ENCODE measurements at places on chromosomes 13 and 19. TPM values are rescaled to one million over a fixed set of nuclear protein-coding genes. Genes with fewer than 3 reads are reported as not detected.

The PIP5K1C gene
- total RNA-seq, result 22.5 TPM

- H3K27ac ChIP-seq, result no peak overlapping the region
- H3K36me3 ChIP-seq, result peaks cover 4% of the 10 kb centered on the region
- H3K4me1 ChIP-seq, result peaks cover 21% of the 10 kb centered on the region
- H3K4me3 ChIP-seq, result no peak overlapping the region
Observed at GRCh38 chr13:48801255-48801654, 147.5 kb downstream of the CYSLTR2 start.

GRCh38 chr13:81395368-81395767 is 1054.4 kb upstream of the SPRY2 start:
- no peak overlapping the region for H3K4me3 ChIP-seq
- H3K4me1 ChIP-seq, result no peaks in the 10 kb centered on the region
- H3K27ac ChIP-seq, result no peak overlapping the region
- H3K27me3 ChIP-seq, result no peaks in the 10 kb centered on the region
- H3K36me3 ChIP-seq, result no peaks in the 10 kb centered on the region

The KIRREL2 gene
- 0.39 TPM for total RNA-seq

DNA sequence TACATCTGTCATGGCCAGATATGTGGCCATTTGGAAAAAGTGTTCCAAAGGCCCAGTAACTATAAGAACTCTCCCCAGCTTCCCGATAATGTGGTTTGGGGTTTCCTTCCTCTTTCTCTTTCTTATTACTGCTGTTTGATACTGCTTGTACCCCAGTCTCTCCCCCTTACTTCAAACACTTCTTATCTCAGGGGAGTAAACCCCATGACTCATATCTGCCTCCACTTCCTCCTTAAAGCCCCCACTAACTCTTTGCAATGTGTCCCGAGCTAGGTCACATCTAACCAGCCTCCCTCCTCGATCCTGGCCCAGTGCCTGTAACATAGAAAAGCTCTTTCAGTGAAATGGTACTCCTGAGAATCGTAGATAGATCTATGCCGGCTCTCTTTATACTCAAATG is 82.4 kb upstream of the STARD13 start:
- H3K27me3 ChIP-seq, result peaks cover 2% of the 10 kb centered on the region
- H3K4me1 ChIP-seq, result peaks cover 8% of the 10 kb centered on the region
- no peak overlapping the region for H3K27ac ChIP-seq
- H3K36me3 ChIP-seq, result no peaks in the 10 kb centered on the region
- H3K4me3 ChIP-seq, result no peak overlapping the region
- no peak for DNase-seq

DNA sequence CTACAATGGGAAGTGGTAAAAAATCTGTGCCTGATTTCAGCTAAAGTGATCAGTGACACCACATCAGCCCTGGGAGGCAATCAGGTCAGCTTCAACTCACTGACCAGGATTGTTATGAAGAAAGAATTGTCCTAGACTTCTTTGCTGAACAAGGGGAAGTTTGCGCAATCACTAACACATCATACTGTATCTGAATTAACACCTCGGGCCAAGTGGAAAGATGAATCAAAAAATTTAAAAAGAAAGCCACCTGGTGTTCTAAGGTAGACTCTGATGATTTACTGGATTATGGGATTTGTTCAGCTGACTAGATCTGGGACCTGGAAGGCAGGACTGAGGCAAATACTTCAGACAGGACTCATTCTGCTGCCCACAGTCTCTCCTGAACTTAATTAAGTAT is 161.8 kb downstream of the DIAPH3 start:
- H3K4me3 ChIP-seq, result no peak overlapping the region
- H3K4me1 ChIP-seq, result no peaks in the 10 kb centered on the region
- H3K36me3 ChIP-seq, result peaks cover 15% of the 10 kb centered on the region
- H3K27ac ChIP-seq, result no peak overlapping the region
- no peak for DNase-seq

The PSG4 gene
- not detected for total RNA-seq

GRCh38 chr13:48542581-48543341 is 9.9 kb upstream of the RCBTB2 start:
- H3K4me3 ChIP-seq, result no peak overlapping the region

DNA sequence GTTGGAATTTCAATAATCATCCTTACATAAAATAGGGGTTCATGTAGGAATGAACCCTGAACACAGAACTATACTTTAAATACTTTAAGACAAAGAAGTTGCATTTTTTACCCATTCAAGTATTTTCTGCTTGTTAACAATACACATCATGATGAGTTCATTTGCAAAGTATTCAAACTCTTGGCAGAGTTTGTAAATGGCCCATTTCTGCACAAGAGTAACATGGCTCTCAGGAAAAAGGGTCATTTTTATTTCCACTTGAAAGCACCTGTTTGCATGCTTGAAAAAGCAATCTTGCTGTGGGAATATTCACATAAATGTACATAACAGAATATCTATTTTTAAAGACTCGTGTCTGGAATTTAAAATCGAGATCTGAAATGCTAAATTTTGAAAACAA is 18.1 kb downstream of the ESD start:
- H3K4me3 ChIP-seq, result no peak overlapping the region
- no peaks in the 10 kb centered on the region for H3K27me3 ChIP-seq
- no peak for DNase-seq
- peaks cover 4% of the 10 kb centered on the region for H3K4me1 ChIP-seq

The CEACAM4 gene
- not detected for total RNA-seq

- no peaks in the 10 kb centered on the region for H3K4me1 ChIP-seq
- peaks cover 5% of the 10 kb centered on the region for H3K27me3 ChIP-seq
Observed at GRCh38 chr13:48624858-48625257, 28.9 kb upstream of the CYSLTR2 start.

DNA sequence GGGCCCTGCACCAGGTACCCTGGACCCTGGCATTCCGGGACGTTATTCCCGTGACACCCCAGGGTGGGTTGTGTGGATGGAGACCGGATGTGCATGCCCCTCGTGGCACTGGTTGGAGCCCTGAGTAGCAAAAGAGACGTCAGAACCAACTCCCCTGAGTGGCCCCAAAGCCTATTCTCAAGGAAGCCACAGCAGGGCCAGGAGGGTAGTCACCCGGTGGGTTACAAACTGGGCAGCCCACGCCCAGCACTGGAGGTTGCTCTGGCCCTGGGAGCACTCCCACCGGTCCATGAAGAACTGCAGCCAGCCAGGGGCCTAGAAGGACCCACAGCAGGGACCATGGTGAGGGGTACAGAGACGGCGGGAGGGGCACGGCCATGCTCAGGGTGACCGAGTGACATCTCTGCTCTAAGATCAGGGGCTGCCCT is 7.5 kb downstream of the KLF16 start:
- peak overlapping the region; percentile 82 for H3K27ac ChIP-seq
- H3K27me3 ChIP-seq, result no peaks in the 10 kb centered on the region
- peaks cover 17% of the 10 kb centered on the region for H3K4me1 ChIP-seq
- DNase-seq, result peak; percentile 37

- H3K4me3 ChIP-seq, result no peak overlapping the region
- H3K27ac ChIP-seq, result no peak overlapping the region
- H3K27me3 ChIP-seq, result no peaks in the 10 kb centered on the region
- no peaks in the 10 kb centered on the region for H3K4me1 ChIP-seq
Observed at GRCh38 chr13:90443268-90443667, 904.2 kb upstream of the MIR17HG start.

- no peaks in the 10 kb centered on the region for H3K36me3 ChIP-seq
- H3K27ac ChIP-seq, result no peak overlapping the region
- no peaks in the 10 kb centered on the region for H3K27me3 ChIP-seq
- no peak for DNase-seq
- H3K4me3 ChIP-seq, result no peak overlapping the region
Observed at GRCh38 chr13:80529734-80530133, 188.8 kb upstream of the SPRY2 start.

The HTR2A gene
- not detected for total RNA-seq

The FOXA3 gene
- 0.60 TPM for total RNA-seq

GRCh38 chr13:20288561-20288960 is 56.4 kb upstream of the GJB6 start:
- no peaks in the 10 kb centered on the region for H3K36me3 ChIP-seq
- no peak overlapping the region for H3K27ac ChIP-seq
- no peaks in the 10 kb centered on the region for H3K4me1 ChIP-seq
- peaks cover 10% of the 10 kb centered on the region for H3K27me3 ChIP-seq
- H3K4me3 ChIP-seq, result no peak overlapping the region
- DNase-seq, result no peak

The SPINT2 gene
- 165 TPM for total RNA-seq

GRCh38 chr19:48493718-48494401 is 17.8 kb downstream of the LMTK3 start:
- DNase-seq, result no peak
- H3K36me3 ChIP-seq, result no peaks in the 10 kb centered on the region
- peaks cover 22% of the 10 kb centered on the region for H3K4me1 ChIP-seq
- no peak overlapping the region for H3K27ac ChIP-seq
- H3K4me3 ChIP-seq, result peak overlapping the region; percentile 72

The ZNF350 gene
- 9.1 TPM for total RNA-seq

DNA sequence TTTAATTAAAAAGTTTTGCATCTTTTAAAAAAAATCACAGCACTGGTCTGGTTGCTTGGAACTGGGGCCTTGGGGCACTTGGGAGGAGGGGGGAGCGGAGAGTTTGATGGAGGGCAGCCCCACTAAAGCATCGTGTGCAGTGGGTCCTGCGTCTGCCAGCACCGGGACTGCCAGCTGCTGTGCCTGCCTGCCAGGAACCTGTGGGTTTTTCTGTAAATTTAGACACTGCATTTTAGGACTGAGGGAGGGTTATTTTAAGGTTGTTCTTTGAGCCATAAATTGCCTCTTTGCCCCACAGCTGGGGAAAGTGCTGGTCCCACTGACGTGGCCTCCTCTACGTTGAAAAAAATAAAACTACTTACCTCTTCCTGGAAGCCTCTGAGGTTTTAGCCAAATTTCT is 2.9 kb downstream of the KLF2 start:
- no peak overlapping the region for H3K27ac ChIP-seq
- DNase-seq, result no peak
- H3K4me1 ChIP-seq, result peaks cover 55% of the 10 kb centered on the region
- H3K27me3 ChIP-seq, result peaks cover 23% of the 10 kb centered on the region

- no peaks in the 10 kb centered on the region for H3K36me3 ChIP-seq
- H3K27ac ChIP-seq, result peak overlapping the region; percentile 47
- peaks cover 49% of the 10 kb centered on the region for H3K4me1 ChIP-seq
- H3K27me3 ChIP-seq, result peaks cover 4% of the 10 kb centered on the region
- H3K4me3 ChIP-seq, result no peak overlapping the region
Observed at GRCh38 chr13:30569901-30570576, 47.7 kb upstream of the USPL1 start.

The CDC42EP5 gene
- total RNA-seq, result 1.0 TPM

DNA sequence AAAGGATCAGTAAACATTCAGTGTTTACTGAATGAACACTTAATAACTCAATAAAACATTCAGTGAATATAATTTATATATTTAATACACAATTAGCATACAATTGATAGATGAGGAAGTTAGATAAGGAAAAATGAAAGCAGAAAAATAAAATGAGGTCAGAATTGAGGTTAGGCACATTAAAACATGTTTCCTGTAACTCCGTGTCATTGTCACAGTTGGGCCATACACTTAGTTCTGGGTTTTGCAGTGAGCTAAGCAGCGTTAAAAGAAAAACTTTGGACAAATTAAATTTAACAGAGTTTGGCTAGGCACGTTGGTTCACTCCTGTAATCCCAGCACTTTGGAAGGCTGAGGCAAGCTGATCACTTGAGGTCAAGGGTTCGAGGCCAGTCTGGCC is 71.4 kb downstream of the MIPEP start:
- no peaks in the 10 kb centered on the region for H3K4me1 ChIP-seq
- no peak overlapping the region for H3K4me3 ChIP-seq
- no peaks in the 10 kb centered on the region for H3K27me3 ChIP-seq
- H3K27ac ChIP-seq, result no peak overlapping the region

- H3K36me3 ChIP-seq, result no peaks in the 10 kb centered on the region
- peaks cover 11% of the 10 kb centered on the region for H3K4me1 ChIP-seq
- peaks cover 12% of the 10 kb centered on the region for H3K27me3 ChIP-seq
- DNase-seq, result no peak
Observed at GRCh38 chr19:46573679-46574498, 27.2 kb upstream of the CALM3 start.

The ZNF492 gene
- 0.18 TPM for total RNA-seq

The SIAH3 gene
- 0.07 TPM for total RNA-seq

DNA sequence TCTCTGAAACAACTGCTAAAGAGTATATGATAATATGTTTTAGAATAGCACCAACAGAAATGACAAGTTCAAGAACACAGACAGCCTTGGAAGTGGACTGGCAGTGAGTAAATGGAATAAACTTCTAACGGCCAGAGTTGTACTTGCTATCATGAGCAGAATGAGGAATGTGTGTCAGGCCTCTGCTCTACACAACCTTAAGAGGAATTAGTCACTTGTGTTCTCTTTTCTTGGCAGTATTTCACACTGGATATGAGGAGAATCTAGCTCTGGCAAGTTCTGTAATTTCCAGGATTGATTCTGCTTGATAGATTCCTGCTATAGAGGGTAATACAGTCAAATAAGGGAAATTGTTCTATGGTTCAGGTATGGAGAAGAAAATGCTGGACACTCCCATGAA is 757.3 kb downstream of the EFNB2 start:
- H3K36me3 ChIP-seq, result no peaks in the 10 kb centered on the region
- DNase-seq, result no peak
- H3K27ac ChIP-seq, result no peak overlapping the region

- DNase-seq, result no peak
- peaks cover 9% of the 10 kb centered on the region for H3K4me1 ChIP-seq
- H3K27me3 ChIP-seq, result no peaks in the 10 kb centered on the region
Observed at GRCh38 chr19:11047866-11048265, 41.4 kb upstream of the LDLR start.

DNA sequence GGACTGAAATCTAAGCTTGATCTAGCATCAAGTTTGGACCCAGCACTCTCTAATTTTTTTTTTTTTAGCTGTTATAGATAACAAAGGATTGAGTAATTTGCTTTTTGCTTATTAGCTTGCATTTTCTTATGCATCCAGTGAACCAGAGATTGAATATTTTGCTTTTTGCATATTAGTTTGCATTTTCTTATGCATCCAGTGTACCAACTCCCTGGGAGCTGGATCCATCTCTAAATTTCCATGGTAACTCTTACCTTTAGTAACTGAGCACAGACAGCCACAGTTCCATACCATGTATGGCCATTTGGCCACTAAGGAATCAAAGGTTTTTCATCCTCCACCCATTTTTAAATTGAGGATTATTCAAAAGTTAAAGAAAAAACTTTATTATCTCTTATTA is 8.7 kb upstream of the ZNF548 start:
- no peaks in the 10 kb centered on the region for H3K27me3 ChIP-seq
- H3K36me3 ChIP-seq, result peaks cover 27% of the 10 kb centered on the region
- no peak overlapping the region for H3K4me3 ChIP-seq
- DNase-seq, result no peak

- peaks cover 9% of the 10 kb centered on the region for H3K4me1 ChIP-seq
- peaks cover 47% of the 10 kb centered on the region for H3K36me3 ChIP-seq
- no peak overlapping the region for H3K4me3 ChIP-seq
Observed at GRCh38 chr19:32599736-32600157, 18.8 kb downstream of the PDCD5 start.

GRCh38 chr19:4660993-4661392 is 9.1 kb downstream of the MYDGF start:
- H3K36me3 ChIP-seq, result peaks cover 57% of the 10 kb centered on the region
- no peak overlapping the region for H3K4me3 ChIP-seq

The ODAD3 gene
- total RNA-seq, result 0.37 TPM

GRCh38 chr13:29109987-29110386 is 289.8 kb downstream of the MTUS2 start:
- no peak for DNase-seq
- H3K36me3 ChIP-seq, result no peaks in the 10 kb centered on the region
- H3K27me3 ChIP-seq, result no peaks in the 10 kb centered on the region
- H3K27ac ChIP-seq, result no peak overlapping the region

The IZUMO4 gene
- 9.5 TPM for total RNA-seq

GRCh38 chr19:2119921-2120785 is 23.4 kb downstream of the IZUMO4 start:
- H3K36me3 ChIP-seq, result peaks cover 48% of the 10 kb centered on the region
- H3K4me3 ChIP-seq, result no peak overlapping the region
- no peak overlapping the region for H3K27ac ChIP-seq
- no peaks in the 10 kb centered on the region for H3K27me3 ChIP-seq
- DNase-seq, result no peak
- no peaks in the 10 kb centered on the region for H3K4me1 ChIP-seq

Measured in activated T-helper 2 cell treated with anti-CD3 and anti-CD28 coated beads, Interferon-gamma antibody, Interleukin-2, Interleukin-4, amounts not matched to agents 10 μg/mL and 5 μg/mL and 100 μg/mL, durations not matched to agents 14 hours and 24 hours and 36 hours (primary cell).